AG04450 (cell line): ENCODE measurements at places on chromosomes 12 and 14. TPM values are rescaled to one million over a fixed set of nuclear protein-coding genes. Genes with fewer than 3 reads are reported as not detected.

Gene LGR5
- polyA plus RNA-seq, result not detected in 2 replicates

DNA sequence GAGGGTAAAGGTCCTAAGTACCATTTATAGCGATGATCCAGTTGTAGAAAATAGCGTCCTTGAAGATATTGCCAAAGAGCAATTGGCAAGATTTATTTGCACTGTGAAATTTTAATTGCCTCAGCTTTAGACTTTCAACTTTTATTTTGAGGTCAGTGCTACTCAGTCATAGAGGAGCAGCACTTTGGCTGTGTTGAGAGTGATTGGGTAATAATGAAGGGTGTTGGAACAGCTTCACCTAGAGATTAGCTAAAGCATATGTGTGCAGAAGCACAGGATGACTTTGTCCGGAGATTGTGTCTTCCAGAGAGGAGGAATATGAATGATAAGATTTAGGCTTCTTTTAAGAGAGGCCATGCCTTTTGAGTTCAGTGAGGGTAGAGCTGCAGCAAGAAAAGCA is 164.8 kb downstream of the NPAS3 start:
- DNase-seq, result no peak

- DNase-seq, result no peak
Observed at GRCh38 chr12:40565029-40565633, 127.1 kb upstream of the CNTN1 start.

- DNase-seq, result no peak
Observed at GRCh38 chr12:79119796-79120195, 255.2 kb downstream of the SYT1 start.

Gene REM2
- polyA plus RNA-seq, result 0.06 and 0.19 TPM in 2 replicates

Gene TDRD9
- polyA plus RNA-seq, result 0.05 and 0.11 TPM in 2 replicates

GRCh38 chr12:3511760-3512159 is 20.8 kb downstream of the PRMT8 start:
- DNase-seq, result no peak
